ENCODE measurements at places on chromosomes 7 and 10. TPM values are rescaled to one million over a fixed set of nuclear protein-coding genes. Genes with fewer than 3 reads are reported as not detected.

The OR6B1 gene
- total RNA-seq: not detected

The SPACDR gene
- 0.62 TPM for total RNA-seq

The ACSM6 gene
- total RNA-seq: not detected

The HOXA1 gene
- 0.71 TPM for total RNA-seq

The MEST gene
- total RNA-seq: 6.0 TPM

The GRID1 gene
- total RNA-seq: 5.6 TPM

The MMD2 gene
- total RNA-seq: not detected

The LDB3 gene
- total RNA-seq: 27.9 TPM

Data from posterior vena cava (tissue), 2 donors.